ENCODE measurements at places on chromosomes 11 and 22.

GRCh38 chr22:38949889-38950405 is 7.5 kb upstream of the APOBEC3A start:
- DNase-seq = no peak

- DNase-seq = no peak
These were observed 2.8 kb downstream of the TSPAN32 start for GRCh38 chr11:2304506-2305139.

- DNase-seq = no peak
These were observed 3.3 kb upstream of the MIEF1 start for GRCh38 chr22:39498802-39499201.

- DNase-seq = no peak
These were observed at the start of gene RASSF10 for GRCh38 chr11:13008625-13009475. Gene RASSF10 (plus strand): TSS chr11:13009316. CDS start chr11:13009577, 261 bp downstream.

DNA sequence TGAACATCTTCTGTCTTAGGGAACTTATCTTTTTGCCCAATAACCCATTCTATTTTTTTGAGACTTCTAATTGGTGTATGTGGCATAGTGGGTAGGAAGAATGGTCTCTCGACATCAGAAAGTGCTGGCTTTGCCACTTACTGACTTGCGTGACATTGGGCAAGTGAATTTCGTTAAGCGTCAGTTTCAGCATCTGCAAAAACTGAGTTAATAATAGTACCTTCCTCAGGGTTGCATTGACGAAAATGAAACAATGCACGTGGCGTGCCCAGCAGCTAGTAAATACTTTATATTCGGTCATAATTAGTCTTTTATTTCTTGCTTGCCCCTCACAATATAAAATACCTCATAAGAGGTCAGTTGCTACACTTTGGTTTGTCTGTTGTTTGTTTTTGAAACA is 12.5 kb upstream of the GRIK4 start:
- no peak for DNase-seq

DNA sequence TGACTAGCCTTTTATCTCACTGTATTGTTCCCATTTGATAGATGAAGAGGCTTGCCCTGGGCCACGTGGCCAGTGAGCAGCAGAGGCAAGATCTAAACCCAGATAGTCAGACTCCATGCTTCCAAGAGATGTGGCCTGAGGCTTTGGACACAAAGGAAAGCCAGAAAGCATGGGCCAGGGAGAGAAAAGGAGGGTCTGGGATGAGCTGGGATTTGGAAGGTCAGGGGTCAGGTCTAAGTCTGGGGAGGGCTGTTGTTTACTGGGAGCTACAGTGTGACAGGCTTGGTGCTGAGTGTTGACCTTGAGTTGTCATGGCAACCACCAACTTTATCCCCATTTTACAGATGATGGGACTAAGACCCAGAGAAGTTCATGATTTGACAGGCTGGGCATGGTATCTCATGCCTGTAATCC is 2.1 kb downstream of the SLC35E4 start:
- no peak for DNase-seq

GRCh38 chr11:44596525-44597276 is 31.2 kb downstream of the CD82 start:
- peak; percentile 71 for DNase-seq

DNA sequence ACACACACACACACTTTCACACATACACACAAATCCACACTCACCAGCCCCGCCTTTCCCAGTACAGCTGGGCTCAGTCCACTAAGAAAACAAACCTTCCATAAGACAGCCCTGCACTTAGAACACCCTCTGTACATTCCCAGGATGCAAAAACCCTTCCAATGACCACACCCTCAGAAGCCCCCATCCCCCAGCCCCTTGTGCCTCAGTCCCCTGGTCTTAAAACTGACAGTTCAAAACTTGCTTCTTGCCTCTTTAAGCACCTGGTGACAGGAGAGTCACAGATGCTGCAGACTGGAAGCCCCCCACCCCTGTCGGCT is 23.0 kb downstream of the APLNR start:
- DNase-seq = no peak

DNA sequence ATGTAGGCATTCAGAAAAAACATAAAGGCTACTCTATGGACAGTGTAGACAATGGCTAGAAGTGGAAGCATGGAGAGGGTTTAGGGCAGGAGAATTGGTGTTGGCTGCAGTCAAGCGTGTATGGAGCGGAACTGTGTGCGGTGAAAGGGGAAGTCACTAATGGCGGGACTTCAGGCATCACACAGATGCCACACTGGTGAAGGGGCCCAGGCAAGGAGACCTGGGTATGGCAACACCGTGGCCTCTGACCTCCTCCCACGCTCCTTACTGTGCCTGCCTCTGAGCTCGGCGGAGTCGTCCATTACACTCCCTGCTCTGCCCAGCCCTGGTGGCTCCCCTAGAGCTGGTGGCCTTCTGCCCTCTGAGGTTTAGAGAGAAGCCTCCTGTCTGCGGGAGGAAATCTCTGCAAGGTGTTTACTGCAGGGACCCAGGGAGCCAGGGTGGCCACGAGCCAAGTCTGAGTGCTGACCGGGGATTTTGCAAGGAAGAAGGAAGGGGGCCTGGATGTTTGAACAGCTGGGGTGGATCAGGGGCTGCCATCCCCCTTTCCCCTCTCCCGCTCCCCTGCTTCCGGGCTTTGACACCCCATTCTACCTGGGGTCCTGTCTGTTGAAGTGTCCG is 75.1 kb upstream of the TSPAN18 start:
- no peak for DNase-seq

DNA sequence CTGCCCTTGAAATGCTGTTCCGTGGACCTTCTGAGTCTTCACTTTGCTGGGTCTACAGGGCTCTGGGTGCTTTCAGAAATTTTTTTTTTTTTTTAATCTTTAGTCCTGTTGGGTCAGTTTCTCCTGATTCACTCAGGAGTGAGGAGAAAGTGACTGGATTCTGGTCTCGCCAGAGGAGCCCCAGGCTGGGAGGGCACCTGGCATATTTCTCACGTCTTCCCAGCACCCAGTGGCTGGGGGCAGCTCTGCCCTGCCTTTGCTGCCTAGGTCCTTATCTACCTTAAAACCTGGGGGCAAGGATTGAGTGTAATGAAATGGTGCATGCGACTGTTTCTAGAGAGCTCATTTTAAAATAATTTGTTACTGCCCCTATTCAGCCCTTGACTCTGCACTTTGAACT is 23.3 kb downstream of the SAMM50 start:
- DNase-seq = no peak

GRCh38 chr11:36015799-36016198 is 71.9 kb downstream of the LDLRAD3 start:
- no peak for DNase-seq

- DNase-seq = peak; percentile 14
These were observed 1.0 kb upstream of the FNBP4 start for GRCh38 chr11:47768101-47768612.

GRCh38 chr11:12220305-12220704 is 109.9 kb downstream of the MICAL2 start:
- no peak for DNase-seq

DNA sequence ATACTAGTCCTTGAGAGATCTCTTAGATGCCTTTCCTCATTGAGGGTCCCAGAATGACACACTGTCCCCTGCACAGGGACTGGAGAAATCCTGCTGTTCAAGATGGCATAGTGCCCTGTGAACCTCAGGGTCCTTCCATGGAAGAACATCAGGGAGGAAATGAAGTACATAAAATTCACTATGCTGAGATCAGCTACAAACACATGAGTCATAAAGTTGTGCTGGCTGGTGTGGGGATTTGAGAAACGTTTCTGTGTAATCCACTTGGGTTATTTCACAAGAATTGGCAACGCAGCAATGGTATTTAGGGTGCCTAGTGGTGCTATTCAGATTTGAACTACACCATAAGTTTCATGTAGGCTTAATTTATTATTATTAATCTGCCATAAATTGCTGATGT is 174.4 kb downstream of the MAML2 start:
- DNase-seq = no peak

GRCh38 chr22:45317551-45318167 is 7.9 kb downstream of the FAM118A start:
- no peak for DNase-seq

Measured in activated CD4-positive, alpha-beta T cell treated with anti-CD3 and anti-CD28 coated beads, Interleukin-2, amount 50 U/mL, for 24 hours (primary cell).